ENCODE measurements at places on chromosomes 4 and X.

DNA sequence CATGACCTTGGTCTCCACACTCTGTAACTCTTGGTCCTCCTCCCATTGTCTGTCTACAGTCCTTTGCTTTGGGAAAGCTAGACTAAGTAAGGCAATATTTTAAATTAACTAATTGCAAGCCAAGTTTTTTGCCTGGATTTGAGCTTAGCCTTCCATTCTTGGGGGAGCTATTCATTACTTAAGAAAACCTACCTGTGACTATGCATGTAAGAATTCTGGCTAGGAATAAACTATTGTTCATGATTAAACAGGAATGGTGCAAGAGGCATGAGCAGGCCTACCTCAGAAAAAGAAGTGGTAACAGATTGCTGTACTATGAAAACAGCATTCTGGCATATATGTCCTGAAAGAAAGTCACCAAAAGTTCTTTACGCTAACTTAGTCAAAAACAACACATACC is 309.4 kb downstream of the MAPK10 start:
- DNase-seq, result no peak

DNA sequence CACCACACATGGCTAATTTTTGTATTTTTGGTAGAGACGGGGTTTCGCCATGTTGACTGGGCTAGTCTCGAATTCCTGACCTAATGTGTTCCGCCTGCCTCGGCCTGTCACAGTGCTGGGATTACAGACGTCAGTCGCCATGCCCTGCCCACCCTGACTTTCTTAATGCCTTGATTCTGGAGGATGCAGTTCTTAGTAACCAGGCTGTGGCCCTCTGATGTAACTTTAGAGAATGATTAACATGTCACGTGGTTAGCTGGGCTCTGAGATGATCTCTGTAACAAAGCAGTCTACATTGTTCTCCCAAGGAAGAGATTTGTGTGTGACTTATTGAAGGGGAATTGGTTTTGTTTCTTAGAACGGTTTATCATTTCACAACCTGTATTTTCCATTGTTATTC is 30.6 kb downstream of the ANK2 start:
- peak; percentile 32 for DNase-seq

DNA sequence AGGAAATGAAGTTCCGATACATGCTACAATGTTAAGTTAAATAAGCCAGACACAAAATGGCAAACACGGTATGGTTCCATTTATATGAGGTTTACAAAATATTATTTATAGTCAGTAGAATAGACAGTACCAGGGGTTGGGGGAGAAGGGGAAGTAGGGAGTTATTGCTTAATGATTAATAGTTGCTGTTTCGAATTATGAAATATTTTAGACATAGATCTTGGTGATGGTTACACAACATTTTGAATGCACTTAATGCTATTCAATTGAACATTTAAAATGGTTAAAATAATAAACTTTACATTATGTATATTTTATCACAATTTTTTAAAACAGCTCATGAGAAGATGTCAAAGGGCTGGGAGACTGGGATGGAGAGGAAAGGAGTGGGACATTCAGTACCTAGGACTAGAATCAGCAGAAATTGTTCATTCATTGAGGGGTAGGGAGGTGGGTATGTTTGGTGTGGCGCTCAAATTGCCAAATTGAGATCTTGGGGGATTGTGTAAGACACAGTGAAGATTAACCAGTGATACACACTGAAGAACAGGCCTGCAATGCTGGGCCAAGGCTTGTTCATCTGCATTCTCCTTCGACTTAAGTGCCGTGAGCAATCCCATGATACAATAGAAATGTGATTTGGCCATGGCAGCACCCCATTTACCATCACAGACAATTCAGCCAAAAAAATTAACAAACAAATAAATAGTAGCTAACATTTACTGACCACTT is 165.6 kb upstream of the GALNT7 start:
- DNase-seq, result no peak

DNA sequence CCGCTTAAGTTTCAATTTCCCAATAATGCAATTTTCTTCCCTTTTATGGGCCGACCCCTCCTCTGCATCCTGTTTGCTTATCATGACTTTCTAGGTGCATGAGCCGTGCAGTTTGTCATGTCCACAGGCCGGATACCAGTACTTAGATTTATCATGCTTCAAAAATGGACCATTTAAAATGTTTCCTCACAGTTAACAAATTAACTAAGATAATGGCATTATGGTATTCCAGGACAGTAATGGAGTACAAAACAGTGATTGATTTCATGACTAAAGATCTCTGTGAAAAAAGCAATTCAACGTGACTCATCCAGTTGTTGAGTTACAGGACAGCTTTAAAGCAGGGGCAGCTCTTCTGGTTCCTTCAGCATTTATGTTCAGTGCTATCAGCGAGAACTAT is 23.0 kb downstream of the SNX25 start:
- no peak for DNase-seq

- DNase-seq, result no peak
These were observed 18.6 kb upstream of the CAPN6 start for GRCh38 chrX:111288841-111289240.

DNA sequence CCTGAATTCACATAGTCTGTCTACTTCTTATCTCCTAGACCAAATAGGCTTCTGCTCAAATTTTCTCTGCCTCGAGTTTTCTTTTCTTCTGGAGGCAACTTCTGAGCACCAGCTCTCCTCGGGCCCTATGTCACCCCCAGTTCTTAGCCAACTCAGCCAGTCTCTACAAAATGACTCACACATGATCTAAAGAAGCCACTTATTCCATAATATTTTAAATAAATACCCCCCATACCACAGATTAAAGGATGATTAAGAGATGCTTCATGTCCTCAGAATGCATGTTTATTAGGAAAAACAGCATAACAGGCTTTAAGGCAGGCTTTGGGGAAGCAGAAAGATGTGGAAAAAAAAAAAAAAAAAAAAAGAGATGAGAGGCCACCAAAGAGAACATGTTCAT is 36.6 kb upstream of the DDX53 start:
- no peak for DNase-seq

DNA sequence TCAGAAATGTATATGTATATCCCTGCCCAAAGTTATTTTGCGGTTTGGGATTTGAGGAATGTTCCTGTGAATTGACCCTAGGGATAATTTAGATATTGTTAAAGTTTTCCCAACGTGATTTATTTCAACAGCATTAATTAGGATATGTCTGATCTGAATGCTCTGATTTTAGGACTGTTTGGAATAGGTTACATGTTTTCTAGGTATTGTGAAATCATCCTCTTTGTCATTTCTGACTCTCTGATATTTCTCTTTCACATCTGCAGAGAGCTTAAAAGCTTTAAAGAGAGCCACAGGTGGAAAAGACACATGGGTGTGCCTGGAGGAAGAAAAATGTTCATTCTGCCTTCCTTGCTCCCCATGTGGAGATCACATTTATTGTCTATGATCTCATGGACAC is 5.1 kb downstream of the GPR101 start:
- no peak for DNase-seq

- no peak for DNase-seq
These were observed 164.2 kb upstream of the SPRY1 start for GRCh38 chr4:123232439-123232838.

DNA sequence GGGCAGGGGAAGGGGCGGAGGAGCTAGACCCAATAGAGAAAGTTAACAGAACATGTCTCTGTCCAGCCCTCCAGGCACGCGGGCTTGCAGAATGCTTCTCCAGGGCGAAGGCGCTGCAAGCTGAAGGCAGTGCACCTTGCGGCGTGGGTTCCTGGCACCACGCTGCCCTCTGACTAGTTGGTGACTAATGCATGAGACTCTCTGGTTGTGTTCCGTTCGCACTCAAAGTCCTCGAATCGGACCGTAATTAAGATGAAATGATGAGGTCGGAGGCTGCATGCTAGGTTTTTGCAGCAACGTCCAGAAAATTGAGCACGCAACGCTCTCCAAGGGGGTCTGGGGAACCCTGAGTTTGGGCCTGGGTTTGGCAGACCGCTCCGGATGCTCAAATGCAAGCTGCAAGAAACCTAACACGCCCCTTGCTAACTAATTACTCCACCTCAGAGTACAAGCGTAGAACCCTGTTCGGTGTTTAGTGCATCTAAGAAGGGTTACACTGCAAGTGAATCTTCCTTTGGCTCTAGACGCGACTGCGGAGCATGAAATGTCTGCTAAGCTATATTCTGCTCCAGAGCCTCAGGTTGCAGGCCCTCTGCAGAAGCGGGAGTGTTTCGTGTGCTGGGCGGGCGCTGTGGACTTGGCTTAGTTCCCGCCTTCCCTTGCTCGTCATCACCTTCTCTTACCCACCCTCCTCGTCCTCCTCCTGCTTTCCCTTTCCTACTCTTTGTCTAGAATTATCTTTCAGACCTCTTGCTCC is 57.1 kb upstream of the NKAP start:
- DNase-seq, result no peak

DNA sequence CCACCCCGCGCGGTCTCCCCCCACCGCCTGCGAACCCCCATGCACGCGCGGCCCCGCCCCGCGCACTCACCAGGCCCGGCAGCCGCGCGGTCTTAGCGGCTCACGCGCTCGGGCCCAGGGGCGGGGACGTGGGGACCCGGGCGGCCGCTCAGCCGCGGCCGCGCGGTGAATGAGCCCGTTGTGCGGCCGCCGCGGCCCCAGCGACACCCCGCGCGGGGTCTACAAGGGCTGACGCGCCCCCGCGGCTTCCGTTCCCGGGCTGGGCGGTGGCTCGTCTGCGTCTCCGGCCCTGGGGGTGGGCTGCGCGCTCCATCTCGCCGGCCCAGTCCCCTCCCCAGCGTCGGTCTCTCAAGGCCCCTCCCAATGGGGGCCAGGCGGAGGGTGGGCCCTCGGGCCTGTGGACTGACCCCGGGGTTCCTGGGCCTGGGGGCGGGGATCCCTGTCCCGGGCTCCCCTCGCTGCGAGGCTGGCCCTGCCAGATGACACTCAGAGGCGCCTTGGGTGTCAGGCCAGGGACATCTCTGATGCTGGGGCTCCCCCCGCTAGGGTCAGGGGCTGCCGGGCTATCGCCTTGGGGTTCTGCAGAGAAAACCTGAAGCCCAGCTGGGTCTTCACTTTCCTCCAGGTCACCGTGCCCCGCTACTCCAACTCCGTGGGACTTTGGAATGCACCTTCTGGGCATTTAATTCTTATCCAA is 4.3 kb upstream of the SLC26A1 start:
- DNase-seq, result no peak

DNA sequence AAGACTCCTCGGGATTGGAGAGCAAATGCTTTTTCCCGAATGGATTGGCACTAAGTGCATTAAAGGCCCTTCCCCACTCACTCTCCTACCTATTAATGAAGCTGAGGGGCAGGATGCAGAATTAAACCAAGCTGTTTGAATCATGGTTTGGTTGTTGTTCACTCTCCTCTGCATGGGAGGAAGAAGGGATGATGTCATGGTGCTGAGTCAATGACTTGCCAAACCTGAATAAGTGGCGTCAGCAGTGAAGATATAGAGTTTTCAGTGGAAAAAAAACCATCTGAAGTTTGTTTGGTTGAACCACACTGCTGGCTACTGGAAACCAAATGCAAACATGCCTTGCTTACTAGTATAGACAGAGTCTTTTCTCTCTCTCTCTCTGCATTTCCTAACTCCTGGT is 19.8 kb upstream of the ZXDA start:
- no peak for DNase-seq

- no peak for DNase-seq
These were observed 129.4 kb downstream of the DKK2 start for GRCh38 chr4:106906728-106907127.

- no peak for DNase-seq
These were observed 25.1 kb downstream of the ENOX2 start for GRCh38 chrX:130877892-130878341.

- no peak for DNase-seq
These were observed 79.3 kb downstream of the CLDN22 start for GRCh38 chr4:183240581-183241321.

DNA sequence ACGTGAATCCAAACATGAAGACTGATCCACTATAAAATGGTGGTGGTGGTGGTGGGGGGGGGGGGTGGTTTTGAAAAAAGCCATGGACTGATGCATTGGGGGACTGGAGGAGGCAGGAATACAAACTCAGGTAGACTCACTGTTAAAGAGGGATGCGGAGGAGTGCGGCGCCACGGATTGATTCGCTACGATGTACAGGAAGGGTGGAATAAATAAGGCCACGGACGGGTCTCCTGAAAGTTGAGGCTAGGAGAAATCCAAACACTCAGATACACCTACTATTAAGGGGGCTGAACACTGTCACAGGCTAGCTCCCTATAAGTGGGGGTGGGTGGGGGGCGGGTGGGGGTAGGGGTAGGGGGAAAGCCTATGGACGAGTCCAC is 591 bp downstream of the ELK1 start:
- no peak for DNase-seq

- DNase-seq, result no peak
These were observed 77.4 kb upstream of the PRSS48 start for GRCh38 chr4:151199319-151200190.

GRCh38 chr4:81891005-81891996 is 419.6 kb upstream of the RASGEF1B start:
- DNase-seq, result no peak

GRCh38 chrX:153490217-153490930 is 4.4 kb upstream of the BGN start:
- DNase-seq, result no peak

DNA sequence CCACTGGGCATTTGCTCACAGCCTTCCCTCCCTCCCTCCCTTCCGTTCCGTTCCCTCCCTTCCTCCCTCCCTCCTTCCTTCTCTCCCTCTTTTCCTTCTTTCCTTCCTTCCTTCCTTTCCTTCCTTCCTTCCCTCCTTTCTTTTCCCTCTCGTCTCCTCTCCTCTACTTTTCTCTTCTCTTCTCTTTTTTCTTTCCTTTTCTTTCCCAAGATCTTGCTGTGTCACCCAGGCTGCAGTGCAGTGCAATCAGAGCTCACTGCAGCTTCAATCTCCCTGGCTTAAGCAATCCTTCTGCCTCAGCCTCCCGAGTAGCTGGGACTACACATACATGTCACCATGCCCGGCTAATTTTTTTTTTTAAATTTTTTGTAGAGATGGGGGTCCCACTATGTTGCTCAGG is 26.7 kb upstream of the ING2 start:
- no peak for DNase-seq

DNA sequence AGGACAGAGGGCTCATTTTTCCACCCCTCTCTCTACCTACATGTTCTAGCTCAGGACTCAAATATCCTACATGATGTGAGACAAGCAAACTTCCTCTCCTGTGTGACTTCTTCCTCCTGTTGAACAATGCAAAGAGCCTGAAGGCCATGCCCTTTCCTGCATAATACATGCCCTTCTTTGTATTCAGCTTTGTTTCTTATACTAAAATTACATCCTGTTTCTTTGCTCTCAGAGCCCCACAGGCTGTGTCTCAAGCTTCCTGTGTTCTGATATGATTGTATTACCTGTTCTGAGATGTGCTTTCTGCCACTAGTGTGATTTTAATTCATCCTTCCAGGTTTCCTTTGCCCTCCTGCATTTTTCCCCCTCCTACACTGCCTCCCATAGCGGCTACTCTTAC is 166.4 kb upstream of the AFF2 start:
- no peak for DNase-seq

- no peak for DNase-seq
These were observed 144.4 kb downstream of the ZNF674 start for GRCh38 chrX:46400530-46401443.

All from A549 (cell line).